ENCODE measurements at places on chromosomes 6 and 20. TPM values are rescaled to one million over a fixed set of nuclear protein-coding genes. Genes with fewer than 3 reads are reported as not detected.

DNA sequence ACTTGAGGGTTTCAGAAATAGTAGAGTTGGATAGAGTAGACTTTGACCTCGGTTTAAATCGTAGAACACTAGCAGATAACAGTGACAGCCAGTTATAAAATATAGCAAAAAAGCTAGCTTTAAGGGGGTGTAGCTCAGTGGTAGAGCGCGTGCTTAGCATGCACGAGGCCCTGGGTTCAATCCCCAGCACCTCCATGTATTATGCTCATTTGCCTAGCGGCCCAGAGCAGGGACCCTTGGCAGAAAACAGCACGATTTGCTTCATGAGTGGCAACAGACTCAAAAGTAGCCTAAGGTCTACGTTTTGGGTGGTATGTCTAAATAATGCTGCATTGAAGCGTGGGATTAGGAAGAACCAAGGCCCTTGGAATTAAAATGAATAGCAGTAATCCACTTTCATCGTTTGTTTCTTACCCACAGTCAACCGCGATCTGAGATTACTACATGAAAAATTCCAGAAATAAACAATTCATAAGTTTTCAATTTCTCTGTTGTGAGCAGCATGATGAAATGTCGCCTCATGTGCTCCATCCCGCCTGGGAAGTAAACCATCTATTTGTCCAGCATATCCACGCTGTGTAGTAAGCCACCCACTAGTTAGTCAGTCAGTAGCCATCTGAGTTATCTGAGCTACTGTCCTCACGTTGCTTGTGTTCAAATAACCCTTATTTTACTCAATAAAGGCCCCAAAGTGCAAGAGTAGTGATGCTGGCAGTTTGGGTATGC is 184.9 kb downstream of the GPX5 start:
- DNase-seq, result no peak

DNA sequence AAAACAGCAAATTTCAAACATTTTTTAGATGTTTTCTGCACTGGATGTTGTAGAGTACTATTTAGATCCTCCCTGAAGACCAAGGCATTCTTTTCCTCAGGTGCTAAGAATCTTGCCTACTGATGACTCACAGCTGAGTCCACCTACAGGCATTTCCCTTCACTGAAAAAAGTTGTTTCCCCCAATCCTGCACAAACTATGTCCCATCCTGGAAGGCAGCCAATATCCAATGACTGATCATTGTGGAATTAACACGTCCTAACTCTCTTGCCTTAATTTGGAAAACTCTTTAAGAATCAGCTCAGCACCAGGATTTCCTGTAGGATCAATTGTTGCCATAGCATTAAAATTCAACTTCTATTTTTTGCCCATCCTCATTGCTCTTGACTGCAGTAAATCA is 268.4 kb upstream of the IRAK1BP1 start:
- no peak for DNase-seq

DNA sequence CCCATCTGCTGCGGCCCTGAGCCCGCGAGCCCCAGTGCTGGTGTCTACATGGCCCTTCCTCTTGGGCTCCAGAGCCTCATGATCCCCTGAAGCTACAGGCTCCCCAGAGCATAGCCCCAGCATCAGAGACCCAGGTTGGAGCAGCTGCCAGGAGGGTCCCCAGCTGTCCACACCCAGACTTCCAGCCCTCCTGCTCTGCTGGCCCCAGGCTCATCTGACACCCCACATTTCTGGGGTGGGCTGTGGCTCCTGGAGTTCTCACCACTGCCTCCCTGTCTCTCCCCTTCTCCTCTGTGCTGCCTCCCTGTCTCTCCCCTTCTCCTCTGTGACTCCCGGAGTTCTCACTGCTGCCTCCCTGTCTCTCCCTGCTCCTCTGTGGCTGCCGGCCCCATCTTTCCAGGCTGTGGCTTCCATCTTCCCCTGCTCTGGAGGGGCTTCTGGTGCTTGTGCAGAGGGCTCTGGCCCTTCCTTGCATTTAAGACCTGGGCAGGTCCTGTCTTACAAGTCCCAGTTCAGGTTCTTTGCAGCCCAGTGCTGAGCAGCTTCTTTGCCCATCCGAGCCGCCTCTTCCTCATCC is 108.1 kb downstream of the ERMARD start:
- no peak for DNase-seq

HSPA1L gene
- total RNA-seq, result 4.4 TPM

DNA sequence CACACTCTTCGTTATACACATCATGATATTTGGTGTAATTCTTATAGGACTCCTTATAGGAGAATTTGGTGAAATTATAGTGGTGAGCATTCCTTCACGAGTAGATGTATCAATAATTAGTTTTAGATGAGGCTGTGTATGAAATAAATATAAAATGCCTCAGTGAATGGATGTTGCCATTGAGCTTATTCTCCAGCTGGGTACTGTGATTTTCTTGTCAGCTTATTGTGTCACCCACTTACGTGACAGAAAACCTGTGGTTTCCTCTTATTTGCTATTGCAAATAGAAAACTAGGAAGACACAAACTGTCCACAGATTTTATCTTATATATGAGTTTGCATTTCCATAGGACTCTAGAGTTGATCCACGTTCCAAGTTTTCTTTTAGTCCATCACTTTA is 439.9 kb upstream of the RNF217 start:
- DNase-seq, result no peak

DNA sequence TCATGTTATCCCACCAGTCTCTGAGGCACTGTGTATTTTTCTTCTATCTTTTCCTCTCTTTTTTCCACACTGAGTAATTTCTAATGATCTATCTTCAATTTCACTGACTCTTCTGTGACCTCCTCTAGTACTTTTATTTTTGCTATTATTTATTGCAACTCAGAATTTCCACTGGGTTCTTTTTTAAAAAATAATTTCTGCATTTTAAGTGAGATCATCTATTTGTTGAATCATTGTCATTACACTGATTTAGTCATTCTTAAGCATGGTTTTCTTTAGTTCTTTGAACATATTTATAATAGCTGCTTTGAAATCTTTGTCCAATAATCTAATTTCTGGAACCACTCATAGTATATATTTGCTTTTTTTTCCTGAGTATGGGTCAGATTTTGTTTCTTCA is 96.7 kb upstream of the SLC22A16 start:
- no peak for DNase-seq

NR2E1 gene
- 9.8 TPM for total RNA-seq

DNA sequence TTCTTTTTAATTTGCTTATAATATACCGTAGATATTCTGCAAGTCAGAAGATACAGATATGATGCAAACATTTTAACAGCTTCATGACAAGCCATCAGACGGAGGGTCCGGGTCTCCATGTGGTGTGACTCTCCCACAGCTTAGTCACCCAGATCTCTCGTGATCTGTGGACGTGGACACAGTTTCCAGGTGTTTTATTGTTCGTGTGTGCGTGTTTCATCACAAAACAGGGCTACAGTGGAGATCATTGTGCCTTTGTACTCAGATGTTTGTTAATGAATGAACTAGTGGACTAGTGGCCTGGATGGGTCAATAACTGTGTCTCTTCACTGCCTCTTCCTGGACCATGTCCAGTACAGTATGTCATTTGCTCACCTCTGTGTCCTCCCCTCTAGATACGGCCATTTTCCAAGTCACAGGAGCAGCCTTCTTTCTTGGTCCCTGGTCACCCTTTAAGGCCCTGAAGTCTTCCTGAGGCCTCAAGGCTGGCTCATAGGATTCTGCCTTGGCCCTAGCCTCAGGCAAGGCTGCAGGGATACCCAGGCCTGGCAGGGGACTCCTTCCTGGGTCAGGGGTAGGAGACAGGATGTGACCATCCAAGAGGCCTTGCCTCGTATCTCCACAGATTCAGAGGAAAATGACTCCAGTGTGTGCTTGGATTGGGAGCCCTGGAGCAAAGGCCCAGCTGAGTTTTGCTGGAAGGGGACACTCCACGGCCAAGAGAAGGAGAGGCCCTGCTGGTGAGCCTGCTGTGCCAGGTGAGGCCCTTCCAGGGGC is 4.6 kb downstream of the ADIG start:
- DNase-seq, result no peak

GRCh38 chr6:39274903-39275302 is 39.3 kb downstream of the KCNK17 start:
- no peak for DNase-seq

DNA sequence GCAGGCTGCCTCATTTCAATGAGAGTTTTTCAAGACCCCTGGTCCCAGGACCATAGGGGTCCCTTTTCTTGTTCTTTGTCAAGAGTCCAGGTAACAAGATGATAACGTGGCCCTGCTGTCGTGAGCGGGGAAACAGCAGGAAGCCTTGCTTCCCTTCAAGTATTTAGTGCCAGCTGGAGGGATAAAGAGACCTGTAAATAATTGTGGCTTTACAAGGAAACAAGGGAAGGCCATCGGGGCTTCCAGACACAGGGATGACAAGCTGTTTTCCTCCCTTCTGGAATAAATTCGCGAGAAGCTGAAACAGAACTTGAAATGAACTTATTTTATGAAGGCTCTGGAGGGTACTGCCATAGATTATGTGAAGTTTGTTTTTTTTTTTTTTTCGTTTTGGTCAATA is 163.2 kb downstream of the SYNDIG1 start:
- DNase-seq, result no peak

GRCh38 chr6:2468601-2468955 is 223.2 kb upstream of the GMDS start:
- no peak for DNase-seq

- no peak for DNase-seq
These were observed 537.6 kb upstream of the NOX3 start for GRCh38 chr6:155993240-155993639.

DNA sequence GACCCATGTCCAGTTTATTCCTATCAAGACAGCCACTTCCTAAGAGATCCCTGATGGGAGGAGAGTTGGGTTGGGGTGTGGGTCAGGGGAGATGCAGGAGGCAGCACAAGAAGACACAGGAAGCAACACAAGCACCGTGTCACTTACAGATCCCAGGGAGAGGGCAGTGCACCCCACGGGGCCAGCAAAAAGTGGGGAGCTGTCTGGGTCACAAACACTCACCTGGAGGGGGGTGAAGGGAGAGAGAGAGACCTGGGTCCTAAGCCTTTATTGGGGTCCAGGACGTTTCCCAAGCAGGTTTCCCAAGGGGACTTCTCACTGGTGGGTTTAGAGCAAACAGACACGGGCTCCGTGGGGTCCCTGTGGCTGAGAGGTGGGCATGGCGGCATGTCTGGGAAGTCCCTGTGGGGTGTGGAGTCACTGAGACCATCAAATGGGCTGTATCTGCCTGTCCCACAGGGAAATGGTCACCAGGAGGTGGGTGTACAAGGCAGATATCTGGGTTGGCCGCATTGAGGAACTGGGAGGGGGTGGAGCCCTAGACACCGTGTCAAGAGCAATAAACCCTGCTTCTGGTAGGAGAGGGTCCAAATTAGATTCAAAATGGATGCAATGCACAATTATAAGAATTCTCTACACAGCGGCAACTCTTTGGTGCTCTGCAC is 1.6 kb upstream of the CD93 start:
- no peak for DNase-seq

DNA sequence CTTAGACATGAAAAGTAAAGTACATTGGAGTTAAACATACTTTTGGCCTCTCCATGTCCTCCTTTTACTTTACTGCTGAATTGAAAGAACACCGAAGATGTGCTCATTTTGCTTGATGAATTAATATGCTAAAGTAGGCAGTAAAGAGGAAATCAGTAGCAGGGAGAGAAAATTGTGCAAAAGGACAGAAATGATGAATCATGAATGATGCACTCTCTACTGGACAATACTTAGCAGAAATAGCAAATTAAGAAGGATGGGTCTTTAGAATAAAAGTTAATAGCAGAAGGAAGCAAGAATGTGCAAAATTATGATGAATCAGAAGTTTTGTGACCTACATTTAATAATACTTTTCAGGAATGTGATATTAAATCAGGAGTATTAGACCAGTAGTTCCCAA is 8.4 kb upstream of the SPINT3 start:
- no peak for DNase-seq

DNA sequence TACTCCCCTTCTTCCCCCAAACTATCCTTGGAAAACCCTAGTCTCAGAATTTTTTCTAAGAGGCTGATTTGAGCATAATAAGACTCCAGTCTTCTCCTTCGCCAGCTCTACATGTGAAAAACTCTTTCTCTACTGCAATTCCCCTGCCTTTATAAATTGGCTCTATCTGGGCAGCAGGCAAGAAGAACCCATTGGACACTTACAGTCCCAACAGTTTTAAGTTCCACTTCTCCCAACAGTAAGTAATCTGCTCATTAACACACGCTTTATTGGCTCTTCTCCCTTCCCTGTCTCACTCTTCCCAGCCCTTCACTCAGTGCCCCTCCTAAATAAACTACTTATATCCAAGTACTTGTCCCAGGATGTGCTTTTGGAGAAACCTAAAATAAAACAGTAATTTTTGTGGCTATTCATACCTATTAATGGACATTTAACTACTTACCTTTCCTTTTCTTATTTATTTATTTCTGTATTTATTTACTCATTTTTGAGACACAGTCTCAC is 11.1 kb upstream of the DDR1 start:
- DNase-seq, result no peak

TMEM74B gene
- total RNA-seq, result 8.0 TPM

DNA sequence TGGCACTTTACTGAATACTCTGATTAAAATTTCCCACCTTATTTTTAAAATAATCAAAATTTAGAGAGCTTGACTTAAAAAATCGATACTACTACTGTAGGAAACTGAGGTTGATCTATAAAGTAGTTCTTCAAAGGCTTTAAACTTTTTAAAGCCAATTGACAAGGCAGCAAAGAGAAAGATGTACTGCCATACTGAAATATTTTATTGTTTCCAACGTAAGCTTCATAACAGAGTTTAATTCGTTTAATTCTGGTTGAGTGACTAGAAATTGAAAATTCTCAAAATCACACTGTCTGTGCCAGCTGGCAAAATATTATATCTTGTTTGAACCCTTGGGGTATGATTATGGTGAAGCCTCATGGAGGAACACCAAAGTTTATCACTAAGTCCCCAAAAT is 207.6 kb downstream of the UNC5CL start:
- DNase-seq, result no peak

DNA sequence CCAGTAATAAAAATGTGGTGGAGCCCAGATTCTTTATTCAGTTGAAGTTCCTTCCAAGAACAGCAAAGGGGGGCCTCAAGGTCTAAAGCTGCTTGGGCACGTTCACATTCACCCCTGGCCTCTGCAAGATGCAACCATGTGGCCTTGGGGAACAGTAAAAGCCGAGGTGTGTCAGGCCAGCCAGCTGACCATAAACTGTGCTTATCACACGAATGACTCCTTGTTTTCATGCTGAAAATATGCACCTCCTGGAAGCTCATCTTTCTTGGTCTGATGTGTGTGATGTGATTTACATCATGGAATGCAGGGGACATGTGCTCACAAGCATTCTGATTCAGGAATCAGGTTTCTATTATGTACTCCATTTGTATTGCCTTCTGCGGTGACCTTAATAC is 211.6 kb upstream of the MARCKS start:
- DNase-seq, result no peak

GRCh38 chr6:153623496-153623895 is 415.5 kb upstream of the OPRM1 start:
- no peak for DNase-seq

DEFB132 gene
- not detected for total RNA-seq

- DNase-seq, result no peak
These were observed 14.2 kb upstream of the NPBWR2 start for GRCh38 chr20:64121586-64121985.

LATS1 gene
- total RNA-seq, result 29.5 TPM

- no peak for DNase-seq
These were observed 25.2 kb downstream of the MAP7 start for GRCh38 chr6:136524936-136525413.

Data from occipital lobe (tissue), 3 donors.